Breast epithelium (tissue), 4 donors: ENCODE measurements at places on chromosomes 11 and 22.
A peak's percentile ranks its signal among the peaks of the same experiment; 100 is the strongest.

- DNase-seq: no peak
Observed at GRCh38 chr11:42974510-42975179, 337.2 kb upstream of the API5 start.

DNA sequence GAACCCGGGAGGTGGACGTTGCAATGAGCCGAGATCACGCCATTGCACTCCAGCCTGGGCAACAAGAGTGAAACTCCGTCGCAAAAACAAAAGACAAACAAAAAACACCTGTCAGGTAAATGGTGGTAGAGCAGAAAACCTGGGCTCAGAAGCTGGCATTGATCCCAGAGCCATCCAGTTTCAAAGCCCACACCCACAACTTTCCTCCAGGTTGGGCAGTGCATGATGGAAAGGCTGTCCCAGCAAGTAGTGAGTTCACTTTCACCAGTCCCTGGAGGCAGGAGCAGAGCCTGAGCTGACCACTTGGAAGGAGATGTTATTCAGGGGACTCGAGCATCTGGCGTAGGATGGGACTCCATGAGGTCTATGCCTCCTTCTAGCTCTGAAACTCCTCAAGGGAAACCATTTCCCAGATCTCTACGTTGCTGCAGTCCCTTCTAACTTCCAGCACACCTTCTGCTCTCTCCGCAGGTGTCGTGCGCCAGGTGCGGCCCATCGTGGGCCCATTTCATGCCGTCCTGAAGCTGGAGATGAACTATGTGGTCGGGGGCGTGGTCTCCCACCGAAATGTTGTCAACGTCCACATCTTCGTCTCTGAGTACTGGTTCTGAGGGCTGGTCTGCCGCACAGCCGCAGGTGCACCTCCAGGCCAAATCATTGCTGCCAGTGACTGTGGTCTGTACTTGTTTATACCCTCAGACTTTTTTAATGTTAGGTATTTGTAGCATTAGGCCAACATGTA lies 71.6 kb upstream of the ATXN10 start:
- no peak for DNase-seq

- DNase-seq: no peak
Observed at GRCh38 chr11:14149683-14150082, 187.2 kb downstream of the SPON1 start.

DNA sequence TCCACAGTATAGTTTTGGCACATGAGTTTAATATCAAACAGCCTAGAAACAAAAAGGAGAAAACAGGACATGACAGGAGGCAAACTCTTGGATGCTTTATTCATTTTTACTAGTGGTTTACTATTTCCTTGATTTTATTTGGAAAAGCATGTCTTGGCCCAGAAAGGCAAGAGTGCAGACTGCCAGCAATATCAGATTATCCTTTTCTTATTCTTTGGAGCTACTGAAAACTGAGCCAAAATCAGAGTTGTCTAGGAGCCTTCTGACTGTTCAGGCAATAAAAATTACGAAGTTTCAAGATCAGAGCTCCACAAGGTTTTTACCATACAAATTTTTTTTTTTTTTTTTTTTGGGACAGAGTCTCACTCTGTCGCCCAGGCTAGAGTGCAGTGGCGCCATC lies 16.0 kb downstream of the CELF1 start:
- no peak for DNase-seq

- no peak for DNase-seq
Observed at GRCh38 chr22:44246615-44247326, 66.0 kb downstream of the SHISAL1 start.

DNA sequence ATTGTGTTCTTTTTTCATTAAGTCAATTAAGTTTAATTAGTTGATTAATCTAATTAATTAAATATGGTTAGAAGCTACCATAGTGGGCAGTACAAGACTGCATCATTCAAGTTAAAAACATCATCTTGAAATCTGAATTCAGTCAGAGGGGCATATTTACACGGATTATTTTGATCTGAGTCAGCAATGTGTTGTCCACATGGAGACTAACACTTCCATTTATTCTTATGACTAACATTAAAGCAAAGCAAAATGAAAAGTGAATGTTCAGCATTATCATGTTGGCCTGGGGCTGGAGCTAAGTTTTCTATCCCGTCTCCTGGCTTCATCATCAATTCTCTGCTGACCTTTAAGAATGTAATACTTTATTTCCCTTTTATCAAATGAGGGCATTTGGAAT lies 17.3 kb downstream of the FLI1 start:
- no peak for DNase-seq

- DNase-seq: peak; percentile 90
Observed at GRCh38 chr11:67468759-67469507, at the start of gene TMEM134. Gene TMEM134 (minus strand): TSS chr11:67469251. CDS start chr11:67469192, 59 bp downstream.

DNA sequence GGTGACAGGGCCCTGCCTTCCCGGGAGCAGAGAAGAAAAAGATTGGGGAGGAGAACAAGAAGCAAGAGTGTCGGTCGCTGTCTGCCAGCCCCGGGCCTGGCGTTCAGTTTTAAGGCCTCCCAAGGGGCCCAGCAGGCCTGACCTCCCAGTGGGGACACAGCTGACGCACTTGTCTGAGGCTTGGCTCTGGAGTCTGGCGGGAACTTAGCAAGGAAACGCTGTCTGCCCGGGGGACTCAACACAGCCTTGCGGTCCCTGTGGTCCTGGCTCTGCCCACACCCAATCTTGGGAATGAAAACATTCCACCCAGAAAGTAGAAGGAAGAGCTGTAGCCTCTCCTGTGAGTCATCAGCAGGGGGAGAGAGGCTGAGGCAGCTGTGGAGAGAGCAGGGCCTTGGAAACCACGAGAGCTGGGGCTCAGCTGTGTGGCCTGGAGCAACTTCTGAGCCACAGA lies 54.4 kb downstream of the TRAF6 start:
- DNase-seq: peak; percentile 88
